Fibroblast of lung (primary cell): ENCODE measurements at places on chromosomes 6 and 20.

DNA sequence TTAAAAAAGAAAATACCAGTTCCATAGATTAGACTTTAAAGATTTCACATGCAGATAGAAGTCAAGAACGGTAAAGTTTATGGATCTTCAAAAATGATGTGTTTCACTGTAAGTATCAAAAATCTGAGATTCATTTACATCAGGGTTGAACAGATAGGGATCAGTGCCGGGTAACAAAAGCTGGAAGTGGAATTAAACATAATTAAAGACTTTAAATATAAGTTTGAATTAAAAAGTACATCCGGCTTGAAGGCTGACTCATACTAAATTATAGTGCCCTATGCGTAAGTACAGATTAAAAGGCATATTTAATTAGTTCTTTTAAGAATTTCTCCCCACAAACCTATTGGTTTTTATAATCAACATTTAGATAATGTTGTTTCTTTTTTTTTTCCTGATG is 312.7 kb downstream of the PRL start:
- DNase-seq = no peak

DNA sequence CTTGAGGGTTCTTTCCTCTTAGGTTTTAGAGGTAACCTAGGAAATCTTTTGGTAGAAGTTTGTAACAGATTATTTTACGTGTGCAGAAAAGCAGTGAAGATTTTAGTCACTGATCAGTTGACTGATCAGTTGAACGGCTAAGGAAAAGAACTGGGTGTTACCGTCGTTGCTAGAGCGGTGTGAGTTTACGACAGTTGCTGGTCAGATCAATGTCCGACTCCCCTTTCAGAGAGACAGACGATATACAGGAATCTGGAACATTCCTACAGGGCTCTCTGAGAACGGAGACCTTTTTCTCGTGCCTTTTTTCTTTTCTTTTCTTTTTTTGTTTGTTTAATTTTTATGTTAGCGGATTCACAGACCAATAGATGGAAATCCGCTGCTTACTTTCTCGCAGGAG is 132.1 kb upstream of the ZNF184 start:
- no peak for DNase-seq

DNA sequence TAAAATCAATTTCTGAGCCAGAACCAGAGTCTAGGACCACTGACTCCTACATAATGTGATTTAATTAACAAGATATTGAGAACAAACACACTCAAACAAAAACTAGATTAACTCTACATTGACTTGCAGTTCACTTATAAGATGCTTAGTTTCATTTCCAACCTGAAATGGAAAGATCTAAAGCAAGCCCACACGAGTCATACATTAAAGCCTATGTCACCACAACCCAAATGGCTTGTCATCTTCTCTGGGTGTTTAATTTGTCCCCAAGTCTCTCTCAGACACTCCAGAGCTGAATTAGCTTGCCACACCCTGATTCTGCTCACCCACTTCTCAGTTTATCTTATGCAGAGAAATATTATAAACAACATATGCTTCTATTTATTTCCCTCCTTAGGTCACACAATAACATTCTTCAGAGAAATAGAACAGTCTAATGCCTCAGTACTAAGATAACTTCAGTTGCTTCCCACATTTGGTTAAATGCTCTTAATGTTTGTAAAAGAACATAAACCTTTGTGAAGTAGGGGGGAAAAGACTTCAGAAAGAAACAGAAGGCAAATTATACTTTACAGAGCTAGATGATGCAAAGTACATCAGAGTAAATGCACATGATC is 8.8 kb upstream of the FBXO30 start:
- DNase-seq = no peak

DNA sequence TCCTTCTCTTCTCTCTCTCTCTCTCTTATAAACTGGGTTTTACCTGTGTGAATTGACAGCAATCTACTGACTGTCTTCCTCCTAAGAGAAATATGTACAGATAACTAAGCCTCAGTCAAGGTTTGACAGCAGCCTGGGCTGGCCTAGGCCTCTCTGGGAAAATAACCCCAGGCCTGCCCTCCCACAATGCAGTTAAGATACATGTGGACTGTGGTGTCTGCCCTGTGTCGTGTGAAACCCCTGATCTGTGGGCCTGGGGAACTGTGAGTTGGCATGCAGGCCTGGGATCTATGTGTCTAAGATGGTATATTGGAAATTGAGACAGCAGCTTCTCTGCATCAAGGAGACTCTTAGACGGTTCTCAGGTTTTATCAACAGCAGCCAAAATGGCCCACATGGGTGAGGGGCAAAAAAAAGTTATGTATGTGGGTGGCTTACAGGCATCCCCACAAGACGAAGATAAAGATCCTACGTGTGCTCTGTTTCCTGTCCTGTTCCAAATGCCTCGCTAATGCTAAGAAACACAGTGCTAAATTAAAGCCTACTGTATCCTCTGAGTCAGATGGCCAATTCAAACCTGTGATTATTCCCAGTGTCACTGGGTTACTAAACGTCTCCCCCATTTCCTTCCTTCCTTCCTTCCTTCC is 19.0 kb downstream of the LRFN2 start:
- no peak for DNase-seq

DNA sequence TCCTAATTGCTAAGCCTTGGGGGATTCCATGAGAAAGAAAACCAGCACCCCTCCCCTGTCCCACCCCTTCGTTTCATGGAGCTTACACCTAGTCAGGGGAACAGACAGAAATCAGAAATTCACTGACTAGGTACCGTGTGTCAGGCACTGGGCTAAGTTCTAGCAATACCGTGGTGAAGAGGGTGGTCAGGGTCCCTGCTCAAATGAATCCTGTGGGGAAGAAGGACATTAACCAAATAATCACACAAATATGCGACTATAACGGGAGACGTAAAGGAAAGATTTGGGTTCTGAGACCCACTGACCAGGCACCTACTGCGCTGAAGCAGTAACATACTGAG is 65.1 kb upstream of the TOP1 start:
- DNase-seq = no peak

- DNase-seq = peak; percentile 73
Observed at GRCh38 chr6:129936329-129937165, 75.4 kb upstream of the TMEM244 start.

GRCh38 chr20:60624066-60624465 is 628.0 kb upstream of the CDH4 start:
- DNase-seq = no peak

DNA sequence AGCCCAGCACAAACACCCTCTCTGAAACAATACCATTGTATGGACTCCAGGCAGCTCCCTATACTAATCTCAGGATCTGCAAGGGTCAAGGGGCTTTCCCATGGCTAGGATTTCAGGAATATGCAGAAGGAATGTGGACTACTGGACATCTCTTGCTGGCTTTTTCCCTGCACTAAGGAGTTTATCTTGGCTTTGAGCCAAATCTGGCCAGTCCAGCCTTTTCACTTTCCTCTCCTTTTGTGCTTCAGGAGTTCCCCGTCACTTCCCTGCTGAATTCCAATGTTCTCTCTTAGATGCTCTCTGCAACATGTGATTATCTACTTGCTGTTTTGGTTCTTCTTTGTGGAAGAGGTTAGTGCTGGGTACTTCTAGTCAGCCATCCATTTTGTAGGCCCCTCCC is 568.2 kb downstream of the HDGFL1 start:
- DNase-seq = peak; percentile 38

DNA sequence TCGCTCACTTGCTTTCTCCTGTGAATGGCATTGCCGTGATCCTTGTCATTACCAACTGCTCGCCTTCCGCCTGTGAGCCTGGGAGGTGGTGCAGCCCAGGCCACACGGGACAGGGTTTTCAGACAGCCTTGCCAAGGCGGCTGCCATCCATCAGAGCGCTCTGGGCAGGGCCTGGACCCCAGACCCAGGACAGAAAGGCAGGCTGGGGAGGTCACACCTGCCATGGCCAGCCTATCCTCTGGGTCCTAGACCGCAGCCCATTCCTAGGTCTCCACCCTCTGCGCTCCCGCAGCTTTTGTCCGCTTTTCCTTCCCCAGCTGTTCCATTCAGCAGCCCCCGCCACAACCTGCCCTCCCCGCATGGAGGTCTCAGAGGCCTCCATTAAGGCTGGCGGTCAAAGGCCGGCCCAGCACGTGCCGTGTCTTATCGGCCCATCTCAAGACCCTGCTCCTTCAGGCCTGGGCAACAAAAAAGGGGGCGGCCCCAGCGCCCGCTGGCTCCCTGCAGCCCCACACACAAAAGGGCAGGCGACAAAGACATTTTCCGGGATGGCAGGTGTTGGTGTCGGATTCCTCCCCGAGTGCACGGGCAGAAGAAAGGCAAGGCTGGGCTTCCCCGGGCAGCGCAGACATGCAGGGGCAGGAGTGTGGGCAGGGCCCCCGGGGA is 28.1 kb downstream of the INSM1 start:
- DNase-seq = no peak

DNA sequence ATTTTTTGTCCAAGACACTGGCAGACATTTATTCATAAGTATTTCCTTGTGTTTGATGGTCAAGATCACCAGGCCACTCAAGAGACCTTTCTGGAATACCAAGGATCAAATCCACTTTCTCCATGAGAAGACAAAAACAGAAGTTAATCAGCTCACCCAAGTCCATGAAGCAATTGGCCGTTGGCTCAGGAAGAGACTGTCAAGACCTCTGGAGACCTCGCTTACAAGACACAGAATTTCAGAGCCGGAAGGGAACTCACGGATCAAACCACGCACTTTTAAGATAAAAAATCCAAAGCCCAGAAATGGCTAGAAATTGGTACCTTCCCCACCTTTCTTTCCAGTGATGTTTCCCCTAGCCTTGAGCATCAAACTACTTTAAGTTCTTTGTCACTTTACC is 3.3 kb downstream of the TRERF1 start:
- DNase-seq = no peak

DNA sequence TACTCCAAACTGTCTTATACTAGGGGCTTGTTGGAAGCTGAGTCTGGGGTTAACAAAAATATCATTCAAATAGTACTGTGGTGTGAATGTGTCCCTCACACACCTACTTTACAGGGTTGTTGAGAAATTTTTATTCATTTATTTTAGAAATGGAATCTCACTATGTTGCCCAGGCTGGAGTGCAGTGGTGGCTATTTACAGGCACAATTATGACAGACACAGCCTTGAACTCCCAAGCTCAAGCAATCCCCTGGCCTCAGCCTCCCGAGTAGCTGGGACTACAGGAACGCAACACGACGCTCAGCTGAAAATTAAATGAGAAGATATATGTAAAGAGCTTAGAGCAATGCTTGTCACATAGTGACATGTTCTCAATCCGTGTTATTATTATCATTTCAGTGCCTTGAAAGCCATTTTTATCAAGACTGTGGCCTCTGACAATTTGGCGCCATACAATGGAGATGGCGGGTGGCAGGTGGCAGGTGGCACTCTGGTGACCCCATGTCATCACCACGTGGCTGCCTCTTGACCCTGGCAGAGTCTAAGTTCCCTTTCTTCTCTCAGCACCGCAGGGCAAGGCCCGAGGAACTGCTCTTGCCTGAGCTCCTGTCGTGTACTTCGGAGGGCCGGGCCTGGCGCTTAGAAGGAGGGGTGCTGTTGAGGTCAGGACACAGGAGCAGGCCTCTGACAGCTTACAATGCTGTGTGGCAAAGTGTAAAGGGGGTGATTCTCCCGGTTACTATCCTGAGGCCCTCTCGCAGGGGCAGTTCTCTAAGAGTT is 64.5 kb downstream of the STX11 start:
- DNase-seq = no peak

- no peak for DNase-seq
Observed at GRCh38 chr6:137811916-137812553, 55.0 kb upstream of the TNFAIP3 start.

DNA sequence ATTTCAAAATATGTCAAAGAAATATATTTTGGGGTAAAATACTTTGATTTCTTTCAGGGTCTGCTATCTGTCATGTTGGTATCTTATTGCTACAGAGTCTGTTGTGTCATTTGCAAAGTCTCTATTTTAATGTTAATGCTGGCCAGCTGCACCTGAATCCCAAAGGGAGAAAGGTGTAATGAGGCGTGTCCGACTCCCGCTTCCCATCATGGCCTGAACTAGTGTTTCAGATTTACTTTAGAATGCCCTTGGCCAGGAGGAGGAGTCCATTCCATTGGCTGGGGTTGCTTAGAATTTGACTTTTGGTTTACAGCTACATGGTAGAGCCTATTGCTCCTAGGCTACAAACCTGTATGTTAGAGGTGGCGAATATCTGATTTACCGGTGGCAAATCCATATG is 69.3 kb downstream of the FAM50B start:
- DNase-seq = no peak

DNA sequence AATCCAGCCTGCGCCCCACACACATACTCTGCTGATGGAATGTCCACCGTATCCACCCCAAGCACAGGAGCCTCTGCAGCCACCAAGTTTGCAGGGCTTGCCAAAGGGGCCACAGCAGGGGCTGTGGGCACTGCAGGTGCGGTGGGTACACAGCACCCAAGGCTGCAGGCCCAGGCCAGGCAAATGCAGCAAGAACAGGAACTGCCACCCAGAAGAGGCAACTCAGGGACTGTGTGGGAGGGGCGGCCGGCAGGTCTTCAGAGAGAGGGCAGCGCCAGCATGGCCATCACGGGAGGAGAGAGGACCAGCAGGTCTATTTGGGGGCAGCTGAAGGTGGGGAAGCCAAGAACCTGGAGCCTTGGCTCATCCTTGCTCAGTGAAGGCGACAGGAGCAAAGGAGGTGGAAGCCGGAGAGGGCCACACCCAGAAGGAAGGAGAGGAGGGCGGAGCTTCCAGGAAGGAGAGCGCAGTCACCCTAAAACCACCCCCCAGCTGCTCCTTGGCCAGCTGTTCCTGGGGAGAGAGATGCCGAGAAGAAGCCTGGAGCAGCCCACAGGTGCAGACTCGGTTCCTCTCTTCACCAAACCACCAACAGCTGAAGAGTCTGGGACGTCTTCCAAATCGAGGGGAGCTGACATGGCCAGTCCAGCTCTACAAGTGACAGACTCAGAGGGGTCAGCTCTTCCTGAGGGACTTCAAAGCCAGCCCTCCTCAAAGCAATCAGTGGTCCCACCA is 265.1 kb upstream of the CDYL start:
- DNase-seq = no peak

- no peak for DNase-seq
Observed at GRCh38 chr6:16546861-16547260, 214.4 kb downstream of the ATXN1 start.

DNA sequence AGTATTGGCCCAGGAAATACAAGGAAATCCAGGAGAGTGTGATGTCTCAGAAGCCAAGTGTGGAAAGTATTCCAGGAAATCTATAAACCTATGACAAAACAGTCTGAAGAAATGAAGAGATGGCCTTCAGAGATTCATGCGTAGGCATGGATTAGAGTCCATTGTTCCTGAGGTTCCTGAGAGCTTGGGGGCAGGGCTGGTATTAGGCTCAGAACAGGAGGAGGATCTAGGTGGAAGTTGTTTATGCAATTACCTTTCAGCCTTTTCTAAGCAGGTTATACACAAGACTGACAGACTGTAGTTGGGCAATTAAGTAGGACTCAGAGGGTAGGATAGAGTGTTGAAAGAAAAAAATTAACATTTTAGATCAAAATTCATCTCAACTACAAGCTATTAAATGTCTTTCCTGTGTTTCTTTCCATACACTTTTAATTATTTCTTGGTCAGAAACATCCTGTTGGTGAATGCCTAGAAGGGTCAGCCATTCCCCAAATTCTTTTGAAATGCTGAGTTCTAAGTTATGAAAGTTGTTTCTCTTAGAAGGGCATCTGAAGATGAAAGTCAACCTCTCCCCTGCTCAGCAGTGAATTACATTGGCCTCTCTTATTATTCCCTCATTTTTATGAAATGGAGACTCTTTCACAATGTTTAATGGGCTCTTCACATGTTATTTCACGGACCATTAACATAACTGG is 201.2 kb upstream of the MYLIP start:
- no peak for DNase-seq

GRCh38 chr6:152673236-152673635 is 24.5 kb upstream of the MYCT1 start:
- no peak for DNase-seq
